ENCODE measurements at places on chromosomes 3 and 15.

GRCh38 chr3:75242012-75242735 is 422.0 kb upstream of the FRG2C start:
- no peak for DNase-seq

GRCh38 chr15:81433462-81433861 is 59.4 kb upstream of the TMC3 start:
- no peak for DNase-seq

GRCh38 chr15:39925112-39925842 is 5.2 kb upstream of the GPR176 start:
- no peak for DNase-seq

GRCh38 chr15:31065824-31066223 is 35.7 kb downstream of the TRPM1 start:
- no peak for DNase-seq

GRCh38 chr3:99503350-99503749 is 135.0 kb upstream of the COL8A1 start:
- no peak for DNase-seq

GRCh38 chr15:84772467-84772866 is 24.1 kb downstream of the ZNF592 start:
- DNase-seq = no peak

GRCh38 chr15:78140292-78140691 is 8.9 kb upstream of the IDH3A start:
- no peak for DNase-seq

GRCh38 chr3:151926956-151927355 is 53.5 kb downstream of the SUCNR1 start:
- no peak for DNase-seq

DNA sequence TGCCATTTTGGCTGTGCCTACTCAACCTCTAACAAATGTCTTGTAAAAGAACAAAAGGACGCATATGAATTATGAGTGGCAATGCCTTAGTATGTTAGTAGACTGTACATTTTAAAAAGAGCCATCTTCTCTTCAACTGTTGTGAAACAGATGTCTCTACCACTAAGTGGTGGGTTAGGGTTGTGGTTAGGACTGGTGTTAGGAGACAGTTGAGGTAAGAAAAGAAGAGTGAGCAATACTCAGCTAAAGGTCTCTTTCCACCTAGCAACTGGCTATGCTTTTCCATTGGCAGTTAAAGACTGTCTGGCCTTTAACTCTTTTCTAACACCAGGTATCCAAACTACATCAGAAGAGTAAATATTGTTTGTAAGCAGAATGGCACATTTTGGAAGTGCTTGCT is 221.7 kb upstream of the TBC1D5 start:
- DNase-seq = no peak

- DNase-seq = no peak
These were observed 18.4 kb downstream of the FLNB start for GRCh38 chr3:58026598-58026997.

- no peak for DNase-seq
These were observed 98.6 kb upstream of the PRR20G start for GRCh38 chr3:127386490-127386889.

Measured in OCI-LY7 (cell line).